ENCODE measurements at places on chromosomes 7 and 10.

DNA sequence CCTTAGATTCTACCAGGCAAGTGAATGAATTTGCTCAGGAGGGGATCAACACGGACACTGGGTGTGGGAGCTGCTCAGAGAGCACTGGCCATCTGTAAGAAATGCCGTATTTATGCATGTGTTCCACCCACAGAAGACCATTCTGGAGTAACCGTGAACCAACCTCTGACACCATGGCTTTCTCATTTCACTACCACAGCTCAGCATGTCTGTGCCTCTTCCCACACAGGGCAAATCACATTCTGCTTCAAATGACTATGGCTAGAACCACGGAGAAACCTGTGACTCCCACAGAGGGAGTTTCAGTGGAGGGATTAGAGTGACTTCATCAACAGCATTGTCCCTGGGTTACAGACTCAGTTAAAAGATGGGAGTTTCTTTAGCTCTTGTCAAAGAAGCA lies 893.4 kb downstream of the XPNPEP1 start:
- DNase-seq: no peak

GRCh38 chr7:43764039-43764761 lies 5.7 kb downstream of the BLVRA start:
- peak; percentile 15 for DNase-seq

DNA sequence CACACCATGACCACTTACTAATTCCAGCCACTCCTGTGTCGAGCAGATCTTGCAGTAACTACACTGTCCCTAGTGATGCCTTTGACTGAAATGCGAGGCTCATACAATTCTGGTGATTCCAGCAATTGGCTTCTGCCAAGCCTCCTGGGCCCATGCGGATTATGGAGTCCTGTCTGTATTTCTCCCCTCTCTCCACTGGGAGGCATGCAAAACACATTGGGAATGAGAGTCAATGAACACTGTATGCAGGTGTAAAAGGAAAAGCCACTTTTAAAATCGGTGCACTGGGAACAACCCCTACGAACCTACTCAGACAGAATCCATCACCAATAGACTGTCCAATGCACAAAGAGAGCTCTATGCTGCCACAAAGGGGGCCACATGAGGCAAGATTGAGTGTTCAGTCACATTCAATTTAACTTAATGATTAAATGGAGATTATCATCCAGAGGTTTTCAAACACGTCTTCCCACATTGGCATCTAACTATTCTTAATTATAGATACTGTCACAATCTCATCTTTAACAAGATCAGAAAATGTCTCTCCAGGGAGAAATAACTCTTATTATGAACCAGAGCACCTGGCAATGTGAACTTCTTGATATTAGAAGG lies 550.6 kb downstream of the GLRX3 start:
- DNase-seq: no peak

DNA sequence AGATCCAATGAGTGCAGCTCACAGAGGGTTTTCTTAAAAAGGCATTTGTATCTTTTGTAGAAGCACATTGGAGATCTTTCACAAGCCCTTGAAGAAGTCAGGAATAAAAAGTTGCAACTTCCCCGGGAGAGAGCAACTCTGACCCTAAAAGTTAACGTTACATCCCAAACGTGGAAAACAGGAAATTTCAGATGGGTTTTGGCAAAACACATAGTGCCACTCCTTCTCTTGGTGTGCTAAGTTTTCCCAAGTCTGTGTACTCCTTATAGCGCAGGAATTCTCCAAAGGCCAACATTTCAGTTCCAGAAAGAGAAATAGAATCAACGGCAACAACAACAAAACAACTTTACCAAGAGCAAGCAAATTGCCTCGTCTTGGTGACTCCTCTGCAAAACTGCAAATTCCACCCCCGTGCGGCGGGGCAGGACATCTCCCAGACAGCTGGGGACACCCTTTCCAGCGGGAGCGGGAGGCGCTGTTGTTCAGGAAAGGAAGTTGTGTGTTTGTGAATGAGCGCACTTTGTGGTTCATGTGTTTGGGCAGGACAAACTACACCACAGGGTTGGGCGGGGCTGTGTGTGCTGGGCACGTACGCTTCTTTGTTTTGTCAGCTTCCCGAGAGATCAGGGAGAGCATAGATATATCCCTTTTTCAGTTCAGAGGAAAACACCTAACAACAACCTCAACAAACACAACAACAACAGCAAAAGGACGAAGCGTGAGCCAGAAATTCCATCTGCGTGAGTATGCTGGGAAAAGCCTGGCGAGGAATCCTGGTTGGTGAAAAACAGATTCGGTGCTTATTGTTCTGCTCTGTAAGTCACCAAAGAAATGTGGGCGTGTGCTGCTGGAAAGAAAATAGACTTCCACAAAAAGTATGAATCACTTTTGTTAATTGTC lies 294.7 kb upstream of the PITRM1 start:
- DNase-seq: no peak

All from stimulated activated CD8-positive, alpha-beta memory T cell treated with anti-CD3 and anti-CD28 coated beads, Interleukin-4, amount 100 ng/mL, for 4 hours (primary cell).